ENCODE measurements at places on chromosomes 2 and 18. TPM values are rescaled to one million over a fixed set of nuclear protein-coding genes. Genes with fewer than 3 reads are reported as not detected.

DNA sequence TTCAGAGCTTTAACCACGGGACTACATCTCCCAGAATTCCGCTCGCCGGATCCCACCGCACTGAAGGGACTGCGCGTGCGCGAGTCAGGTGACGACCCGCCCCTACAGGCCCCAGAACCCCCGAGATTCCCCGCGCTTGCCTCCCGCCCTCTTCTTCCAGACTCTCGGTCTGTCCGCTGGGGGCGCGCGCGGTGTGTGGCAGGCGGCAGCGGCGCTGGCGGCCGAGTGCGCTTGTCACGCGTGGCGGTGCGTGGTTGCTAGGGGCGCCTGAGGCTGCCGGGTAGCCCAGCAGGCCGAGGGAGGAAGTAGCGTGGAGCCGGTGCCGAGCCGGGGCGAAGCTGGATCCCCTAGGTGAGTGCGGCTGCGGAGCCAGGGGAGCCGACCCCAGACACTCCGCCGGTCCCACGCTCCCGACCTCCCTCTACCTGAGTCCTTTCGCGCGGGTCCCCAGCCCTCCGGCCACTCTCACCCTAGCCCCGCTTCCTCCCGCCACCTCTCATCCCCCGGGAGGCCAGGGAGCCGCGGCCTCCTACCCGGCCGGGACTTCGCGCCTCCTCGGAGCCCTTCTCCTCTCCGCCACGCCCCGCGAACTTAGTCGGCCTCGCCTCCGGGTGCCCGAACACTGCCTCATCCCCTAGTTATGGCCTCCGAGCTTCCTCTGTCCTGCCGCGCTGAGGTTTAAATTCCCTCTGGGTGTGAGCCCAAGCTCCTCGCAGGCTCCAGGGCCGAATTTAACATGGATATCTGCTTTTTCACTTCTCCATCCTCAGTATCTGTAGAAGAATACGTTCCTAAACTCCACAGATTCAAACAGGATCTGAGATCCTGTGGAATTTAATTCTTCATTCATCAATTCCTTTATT is at the start of gene TTLL4:
TSS of gene TTLL4 (plus strand) at position 149 of the 863 bp plus-strand sequence. CDS start 26,842 bp downstream, outside the sequence.
- H3K27me3 ChIP-seq = peaks cover 2% of the 10 kb centered on the region
- peaks cover 2% of the 10 kb centered on the region for H3K36me3 ChIP-seq
- peak within 1 kb of the TSS; percentile 76 for H3K27ac ChIP-seq
- H3K4me3 ChIP-seq = peak within 1 kb of the TSS; percentile 96
- DNase-seq = peak; percentile 99
- H3K4me1 ChIP-seq = peaks cover 38% of the 10 kb centered on the region

GRCh38 chr2:211237586-211238275 is 681.3 kb downstream of the CPS1 start:
- no peak overlapping the region for H3K4me3 ChIP-seq
- no peaks in the 10 kb centered on the region for H3K27me3 ChIP-seq
- no peaks in the 10 kb centered on the region for H3K4me1 ChIP-seq
- no peak overlapping the region for H3K27ac ChIP-seq
- no peaks in the 10 kb centered on the region for H3K36me3 ChIP-seq

- no peak overlapping the region for H3K4me3 ChIP-seq
- no peak for DNase-seq
- H3K27ac ChIP-seq = no peak overlapping the region
- no peaks in the 10 kb centered on the region for H3K27me3 ChIP-seq
Observed at GRCh38 chr2:143296089-143296488, 166.9 kb downstream of the ARHGAP15 start.

DNA sequence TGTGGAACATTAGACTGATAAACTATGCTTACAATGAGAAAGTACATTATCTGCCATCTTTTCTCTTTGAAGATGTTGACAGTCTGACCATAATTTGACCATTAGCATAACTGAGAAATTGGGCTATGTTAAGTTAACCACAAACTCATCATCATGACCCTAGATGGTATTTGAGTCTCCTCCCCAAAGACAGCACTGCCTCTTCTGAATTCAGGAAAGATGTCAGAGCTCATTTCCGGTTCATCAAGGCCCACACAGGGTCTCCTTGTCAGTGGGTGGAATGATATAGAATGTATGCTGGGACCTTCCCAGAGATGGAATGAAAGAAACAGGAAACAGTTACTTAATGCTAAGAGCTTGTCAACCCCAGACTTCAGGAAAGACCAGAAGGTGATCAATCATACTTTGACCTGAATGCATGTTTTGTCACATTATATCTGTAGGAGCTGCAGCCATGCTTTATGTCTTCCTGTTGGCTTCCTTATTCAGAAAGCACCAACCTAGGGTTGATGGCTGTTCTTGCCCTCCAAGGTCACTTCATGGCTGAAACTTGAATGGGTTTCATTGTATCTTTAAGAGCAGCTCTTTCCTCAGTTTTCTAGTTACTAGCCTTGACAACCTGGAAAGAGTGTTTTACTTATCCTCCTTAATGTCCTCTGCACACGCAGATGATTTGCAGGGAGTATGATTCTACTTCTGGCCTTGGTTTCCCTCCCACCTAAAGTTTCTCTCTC is 99.1 kb upstream of the NEUROD1 start:
- no peak overlapping the region for H3K27ac ChIP-seq
- no peaks in the 10 kb centered on the region for H3K36me3 ChIP-seq
- H3K27me3 ChIP-seq = no peaks in the 10 kb centered on the region
- no peaks in the 10 kb centered on the region for H3K4me1 ChIP-seq
- no peak for DNase-seq

GRCh38 chr2:132373391-132374135 is 43.0 kb upstream of the GPR39 start:
- no peak overlapping the region for H3K4me3 ChIP-seq
- no peaks in the 10 kb centered on the region for H3K4me1 ChIP-seq
- no peak for DNase-seq
- no peaks in the 10 kb centered on the region for H3K36me3 ChIP-seq

DNA sequence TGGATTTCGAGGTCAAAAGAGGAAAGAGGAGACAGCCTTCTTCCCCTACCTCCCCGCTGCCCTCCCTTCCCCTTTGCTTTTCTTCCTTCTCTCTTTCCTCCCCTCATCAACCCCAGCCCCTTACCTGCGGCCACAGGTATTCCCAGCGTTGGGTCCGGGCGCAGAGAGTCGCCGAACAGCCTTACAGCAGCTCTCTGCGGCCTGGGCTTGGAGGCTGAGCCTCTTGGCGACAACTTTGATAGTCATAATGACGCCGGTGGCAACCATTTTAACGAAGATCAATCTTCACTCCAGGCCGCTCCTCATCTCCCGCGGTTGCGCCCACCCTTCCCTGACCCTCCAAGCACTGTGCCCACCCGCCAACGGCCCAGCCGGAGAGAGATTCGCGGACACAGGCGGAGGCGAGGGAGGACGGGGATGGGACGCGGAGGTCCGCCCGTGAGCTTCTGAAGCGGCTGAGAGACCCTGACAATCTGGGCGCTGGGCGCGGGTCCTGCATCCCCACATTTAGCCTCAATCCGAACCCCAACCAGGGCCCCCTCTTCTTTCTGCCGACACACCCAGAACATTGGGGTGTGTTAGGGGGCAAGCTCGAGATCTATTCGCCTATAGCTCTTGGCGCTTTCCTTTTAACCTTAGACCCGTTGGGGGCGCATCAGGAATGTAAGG is 1.5 kb upstream of the EVX2 start:
- peak overlapping the region; percentile 34 for H3K27ac ChIP-seq
- H3K4me1 ChIP-seq = peaks cover 11% of the 10 kb centered on the region
- H3K27me3 ChIP-seq = peaks cover 89% of the 10 kb centered on the region
- H3K4me3 ChIP-seq = no peak overlapping the region
- no peak for DNase-seq

GRCh38 chr2:45282646-45283045 is 273.4 kb upstream of the SIX2 start:
- DNase-seq = no peak
- no peak overlapping the region for H3K27ac ChIP-seq
- no peaks in the 10 kb centered on the region for H3K36me3 ChIP-seq

DNA sequence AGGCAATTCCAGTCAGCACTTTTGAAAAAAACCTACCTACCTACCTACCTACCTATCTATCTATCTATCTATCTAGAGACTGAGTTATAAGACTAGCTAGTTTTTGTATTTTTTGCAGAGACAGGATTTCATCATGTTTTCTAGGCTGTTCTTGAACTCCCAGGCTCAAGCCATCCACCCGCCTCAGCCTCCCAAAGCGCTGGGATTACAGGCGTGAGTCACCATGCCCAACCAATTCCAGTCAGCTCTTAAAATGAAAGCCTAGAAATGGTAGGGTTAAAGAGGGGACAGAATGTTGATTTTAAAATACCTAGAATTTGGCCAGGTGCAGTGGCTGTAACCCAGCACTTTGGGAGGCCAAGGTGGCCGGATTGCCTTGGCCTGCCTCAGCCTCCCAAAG is 19.1 kb downstream of the MSH2 start:
- H3K27ac ChIP-seq = no peak overlapping the region
- H3K4me3 ChIP-seq = no peak overlapping the region
- no peak for DNase-seq
- H3K36me3 ChIP-seq = peaks cover 32% of the 10 kb centered on the region

DNA sequence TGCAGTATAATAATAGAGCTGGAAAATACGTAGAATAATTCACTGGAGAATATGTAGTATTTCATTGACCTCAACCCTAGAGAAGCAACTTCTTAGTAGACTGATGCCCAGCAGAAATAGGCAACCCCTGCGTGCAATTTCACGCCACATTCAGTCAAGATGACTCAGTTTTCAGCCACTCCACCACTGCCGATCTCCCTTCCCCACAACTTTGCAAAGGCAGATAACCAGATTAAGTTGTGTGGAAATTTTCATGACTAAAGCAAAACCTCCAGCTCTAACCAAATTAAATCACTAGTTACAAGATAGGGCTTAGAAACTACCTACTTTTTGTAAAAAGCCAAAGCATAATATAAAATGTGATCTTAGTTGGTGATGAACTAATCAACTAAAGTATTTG is 63.3 kb upstream of the STK17B start:
- H3K4me1 ChIP-seq = peaks cover 95% of the 10 kb centered on the region
- H3K4me3 ChIP-seq = peak overlapping the region; percentile 57
- DNase-seq = peak; percentile 78
- H3K27me3 ChIP-seq = no peaks in the 10 kb centered on the region
- H3K36me3 ChIP-seq = peaks cover 29% of the 10 kb centered on the region

DNA sequence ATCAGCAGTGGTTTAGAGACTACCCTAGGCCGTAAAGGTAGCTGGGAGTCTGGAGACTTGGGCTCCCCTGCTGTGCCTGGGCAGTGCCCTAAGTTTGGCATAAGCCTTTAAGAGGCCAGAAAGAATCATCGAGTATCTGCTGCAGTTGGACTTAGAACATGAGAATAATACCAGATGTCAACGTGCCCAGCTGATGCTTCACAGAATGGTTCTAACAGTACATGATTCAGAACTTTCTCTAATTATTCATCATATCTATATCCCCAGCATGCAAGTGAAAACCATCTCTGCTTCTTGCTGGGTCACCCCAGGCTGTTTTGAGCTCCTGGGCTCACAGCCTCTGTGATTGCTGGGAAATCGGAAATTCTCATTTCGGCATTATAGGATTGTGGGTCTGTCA is 118.1 kb downstream of the NCK2 start:
- peaks cover 54% of the 10 kb centered on the region for H3K36me3 ChIP-seq
- H3K27ac ChIP-seq = peak overlapping the region; percentile 66

DNA sequence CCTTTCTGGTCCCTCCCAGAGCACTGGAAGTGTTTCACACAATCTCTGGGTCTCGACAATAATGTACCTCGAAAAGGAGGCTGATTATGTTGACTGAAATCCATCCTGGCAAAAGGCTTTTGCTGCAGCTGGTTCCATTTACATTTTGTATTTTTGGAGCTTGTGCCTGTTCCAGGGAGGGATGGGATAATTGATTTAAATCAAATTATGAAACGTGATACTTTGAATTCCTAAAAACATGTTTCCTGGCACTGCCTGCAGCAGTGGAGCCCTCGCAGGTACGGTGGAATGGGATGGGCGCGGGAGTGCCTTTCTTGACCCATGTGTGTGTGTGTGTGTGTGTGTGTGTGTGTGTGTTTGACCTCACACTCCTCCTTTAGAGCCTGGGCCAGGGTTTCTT is 455.5 kb upstream of the MEIS1 start:
- H3K27ac ChIP-seq = no peak overlapping the region
- no peak for DNase-seq
- H3K36me3 ChIP-seq = no peaks in the 10 kb centered on the region
- no peaks in the 10 kb centered on the region for H3K27me3 ChIP-seq
- no peak overlapping the region for H3K4me3 ChIP-seq

ZNF804A gene
- not detected for total RNA-seq

MYOM1 gene
- 1.3 TPM for total RNA-seq

TRIM54 gene
- total RNA-seq = 0.31 TPM
